ENCODE measurements at places on chromosomes 16 and 17.

GRCh38 chr17:67362173-67362572 is 4.2 kb downstream of the PSMD12 start:
- DNase-seq = no peak

- DNase-seq = peak; percentile 90
These were observed 51.6 kb downstream of the NT5M start for GRCh38 chr17:17354560-17355349.

DNA sequence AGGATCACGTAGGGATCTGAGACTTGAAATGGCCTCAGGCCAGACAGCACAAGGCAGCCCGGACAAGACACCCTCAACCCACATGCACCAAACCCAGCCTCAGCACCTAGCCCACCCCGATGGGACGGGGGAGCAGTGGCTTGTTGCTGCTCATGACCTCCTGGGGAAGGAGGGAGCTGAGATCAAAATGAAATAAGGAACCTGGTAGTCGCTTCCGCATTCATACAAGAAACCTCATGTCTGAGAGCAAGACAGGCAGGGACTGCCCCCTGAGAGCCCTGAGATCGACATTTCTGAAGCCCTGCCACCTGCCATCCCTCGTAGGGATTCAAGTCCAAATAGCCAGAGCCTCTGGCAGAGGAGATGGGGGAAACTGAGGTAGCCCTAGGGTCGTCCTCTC is 5.7 kb upstream of the CEP131 start:
- DNase-seq = peak; percentile 66

- DNase-seq = no peak
These were observed 117.4 kb downstream of the HIC1 start for GRCh38 chr17:2172077-2172851.

DNA sequence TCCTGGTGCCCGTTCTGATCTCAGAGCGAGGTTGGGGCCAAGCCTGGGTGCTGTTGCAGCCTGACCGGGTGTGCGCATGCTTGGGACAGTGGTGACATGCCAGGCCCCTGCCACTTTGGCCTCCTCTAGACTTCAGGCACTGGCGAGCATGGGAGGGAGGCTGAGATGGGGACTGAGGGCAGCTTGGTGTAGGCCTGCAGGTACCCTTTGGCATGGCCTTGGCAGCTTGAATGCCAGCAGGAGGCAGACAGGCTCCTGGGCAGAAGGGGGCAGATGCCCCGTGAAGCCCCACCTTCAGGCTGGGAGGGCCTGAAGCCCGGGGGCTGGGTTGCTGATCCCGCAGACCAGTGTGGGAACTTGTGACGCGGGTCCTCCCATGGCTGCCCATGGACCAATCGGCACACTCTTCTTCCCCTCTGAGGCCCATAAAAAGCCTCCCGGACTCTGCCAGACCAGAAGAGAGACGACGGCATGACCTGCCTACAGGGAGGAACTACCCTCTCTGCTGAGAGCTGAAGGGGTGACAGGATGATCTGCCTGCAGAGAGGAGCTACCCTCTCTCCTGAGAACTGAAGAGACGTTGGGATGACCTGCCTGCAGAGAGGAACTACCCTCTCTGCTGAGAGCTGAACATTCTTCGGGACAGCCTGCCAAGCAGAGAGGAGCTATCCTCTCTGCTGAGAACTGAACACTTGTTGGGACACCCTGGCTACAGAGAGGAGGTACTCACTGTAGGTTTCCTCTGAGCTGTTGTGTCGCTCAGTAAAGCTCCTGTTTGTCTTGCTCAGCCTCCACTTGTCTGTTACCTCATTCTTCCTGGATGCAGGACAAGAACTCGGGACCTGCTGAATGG is 17.5 kb downstream of the RHOT1 start:
- DNase-seq = no peak

DNA sequence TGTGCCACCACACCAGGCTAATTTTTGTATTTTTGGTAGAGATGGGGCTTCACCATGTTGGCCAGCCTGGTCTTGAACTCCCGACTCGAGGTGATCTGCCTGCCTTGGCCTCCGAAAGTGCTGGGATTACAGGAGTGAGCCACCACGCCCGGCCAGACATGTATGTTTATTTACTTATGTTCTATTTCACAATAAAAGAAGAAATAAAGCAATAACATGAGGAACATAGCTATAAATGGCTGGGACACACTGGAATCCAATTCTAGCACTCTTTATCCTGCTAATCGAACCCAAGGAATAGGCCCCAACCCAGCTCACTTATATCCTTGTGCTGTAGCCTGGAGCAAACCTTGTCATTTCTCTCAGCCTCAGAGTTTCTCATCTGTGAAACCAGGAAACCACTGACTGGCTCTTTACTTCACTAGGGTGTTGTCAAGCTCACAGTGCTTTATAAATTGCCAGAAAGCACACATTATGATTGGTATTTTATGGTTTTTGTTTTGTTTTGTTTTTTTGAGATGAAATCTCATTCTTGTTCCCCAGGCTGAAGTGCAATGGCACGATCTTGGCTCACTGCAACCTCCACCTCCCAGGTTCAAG is 4.3 kb upstream of the ODAD4 start:
- DNase-seq = no peak

- DNase-seq = peak; percentile 81
These were observed 140.7 kb downstream of the KATNIP start for GRCh38 chr16:27690608-27691007.

Data from suppressor macrophage (primary cell).